Lung (tissue), 17 donors: ENCODE measurements at places on chromosomes 3 and 15. TPM values are rescaled to one million over a fixed set of nuclear protein-coding genes. Genes with fewer than 3 reads are reported as not detected.

- H3K4me1 ChIP-seq: no peaks in the 10 kb centered on the region
- no peak overlapping the region for H3K4me3 ChIP-seq
- H3K36me3 ChIP-seq: no peaks in the 10 kb centered on the region
- H3K27me3 ChIP-seq: peaks cover 7% of the 10 kb centered on the region
- DNase-seq: no peak
Observed at GRCh38 chr3:27715863-27716262, 6.3 kb downstream of the EOMES start.

DNA sequence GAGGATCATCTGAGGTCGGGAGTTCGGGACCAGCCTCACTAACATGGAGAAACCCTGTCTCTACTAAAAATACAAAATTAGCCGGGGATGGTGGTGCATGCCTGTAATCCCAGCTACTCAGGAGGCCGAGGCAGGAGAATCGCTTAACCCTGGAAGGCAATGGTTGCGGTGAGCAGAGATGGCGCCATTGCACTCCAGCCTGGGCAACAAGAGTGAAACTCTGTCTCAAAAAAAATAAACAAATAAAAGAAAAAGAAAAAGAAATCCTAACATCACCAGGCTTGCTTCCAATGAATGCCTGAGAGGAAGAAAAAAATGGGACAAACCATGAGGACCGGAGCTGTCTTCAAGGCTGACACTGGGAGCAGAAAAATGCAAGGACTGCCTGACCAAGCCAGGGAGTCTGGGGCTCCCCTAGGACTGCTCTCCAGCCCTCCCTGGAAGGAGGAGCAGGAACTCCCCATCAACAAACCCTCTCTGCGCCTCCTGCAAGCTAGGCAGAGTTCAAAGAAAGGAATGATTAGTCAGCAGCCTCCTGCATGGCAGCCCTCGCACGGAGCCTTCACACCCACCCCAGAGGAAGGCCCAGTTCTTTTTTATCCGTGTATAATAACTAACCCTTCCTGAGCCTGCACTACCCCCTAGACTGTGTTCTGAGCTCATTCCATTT lies 55.4 kb downstream of the NUP210 start:
- H3K4me1 ChIP-seq: no peaks in the 10 kb centered on the region
- no peak overlapping the region for H3K27ac ChIP-seq
- H3K4me3 ChIP-seq: no peak overlapping the region
- no peak for DNase-seq

- no peaks in the 10 kb centered on the region for H3K27me3 ChIP-seq
- no peaks in the 10 kb centered on the region for H3K4me1 ChIP-seq
- H3K27ac ChIP-seq: no peak overlapping the region
- H3K4me3 ChIP-seq: no peak overlapping the region
- peaks cover 57% of the 10 kb centered on the region for H3K36me3 ChIP-seq
Observed at GRCh38 chr3:8567784-8568575, 66.4 kb downstream of the LMCD1 start.

- no peaks in the 10 kb centered on the region for H3K36me3 ChIP-seq
- H3K4me3 ChIP-seq: no peak overlapping the region
- no peaks in the 10 kb centered on the region for H3K27me3 ChIP-seq
Observed at GRCh38 chr3:62097121-62097520, 276.2 kb downstream of the FEZF2 start.

DNA sequence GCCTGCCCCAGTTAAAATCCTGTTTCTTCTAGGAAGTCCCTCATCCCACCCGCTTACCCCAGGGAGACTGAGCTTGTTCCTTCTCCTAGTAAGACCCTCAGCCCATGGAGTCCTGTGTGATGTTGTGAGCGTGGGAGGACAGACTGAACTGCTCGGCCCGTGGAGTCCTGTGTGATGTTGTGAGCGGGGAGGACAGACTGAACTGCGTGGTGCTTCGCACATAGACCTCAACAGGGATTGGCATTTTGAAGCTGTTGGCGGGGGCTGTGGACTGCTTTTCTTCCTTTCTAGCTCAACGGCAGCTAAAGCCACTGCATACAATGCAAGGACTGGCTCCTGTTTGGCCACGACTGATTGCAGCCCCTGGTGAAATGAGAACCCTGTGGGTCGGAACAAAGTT lies 1.6 kb upstream of the SPTBN5 start:
- H3K36me3 ChIP-seq: no peaks in the 10 kb centered on the region
- DNase-seq: no peak
- H3K27me3 ChIP-seq: no peaks in the 10 kb centered on the region
- H3K27ac ChIP-seq: peak overlapping the region; percentile 81
- no peak overlapping the region for H3K4me3 ChIP-seq

DNA sequence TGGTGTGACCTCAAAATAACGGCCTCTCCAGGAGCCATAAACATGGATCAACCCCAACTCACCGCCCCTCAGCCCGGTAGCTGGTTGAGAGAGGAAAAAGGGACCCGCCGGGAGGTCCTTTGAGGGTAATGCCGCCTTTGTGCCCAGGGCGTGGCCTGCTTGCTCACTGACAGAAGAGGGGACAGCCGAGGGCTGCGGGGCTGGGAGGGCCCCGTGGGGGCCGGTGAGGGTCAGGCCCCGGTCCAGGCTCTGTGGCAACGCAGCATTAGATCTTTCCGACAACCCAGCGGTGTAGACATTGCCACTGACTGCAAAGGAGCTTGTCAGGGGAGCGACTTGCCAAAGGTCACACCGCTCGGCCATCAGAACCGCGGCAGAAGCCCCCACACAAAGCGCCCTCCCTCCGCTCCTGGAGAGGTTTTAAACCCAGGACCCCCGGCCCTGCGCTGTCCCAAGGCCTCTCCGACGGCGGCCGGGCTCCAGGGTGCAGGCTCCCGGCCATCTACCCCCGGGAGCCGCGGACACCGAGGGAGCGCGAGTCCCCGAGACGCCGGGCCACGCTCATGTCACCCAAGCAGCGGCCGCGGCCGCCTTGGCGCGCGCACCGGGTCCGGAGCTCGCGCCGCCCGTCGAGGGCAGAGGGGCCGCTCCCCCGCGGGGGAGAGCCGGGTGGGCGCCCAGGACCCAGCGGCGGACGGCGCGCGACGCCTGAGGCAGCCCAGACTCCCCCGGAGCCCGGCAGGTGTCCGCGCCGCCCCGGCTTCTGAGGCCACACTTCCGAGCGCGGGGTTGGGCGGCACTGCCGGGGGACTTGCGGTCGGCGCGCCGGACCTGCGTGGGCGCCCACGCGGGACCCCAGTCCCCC lies 975 bp downstream of the PCSK6 start:
- H3K4me3 ChIP-seq: peak overlapping the region; percentile 40
- H3K27me3 ChIP-seq: peaks cover 21% of the 10 kb centered on the region
- H3K36me3 ChIP-seq: no peaks in the 10 kb centered on the region
- no peak overlapping the region for H3K27ac ChIP-seq
- DNase-seq: no peak
- H3K4me1 ChIP-seq: no peaks in the 10 kb centered on the region

- no peak for DNase-seq
- no peaks in the 10 kb centered on the region for H3K27me3 ChIP-seq
- no peak overlapping the region for H3K4me3 ChIP-seq
- no peaks in the 10 kb centered on the region for H3K4me1 ChIP-seq
- H3K36me3 ChIP-seq: no peaks in the 10 kb centered on the region
- H3K27ac ChIP-seq: no peak overlapping the region
Observed at GRCh38 chr15:93235269-93235668, 146.3 kb upstream of the RGMA start.

DNA sequence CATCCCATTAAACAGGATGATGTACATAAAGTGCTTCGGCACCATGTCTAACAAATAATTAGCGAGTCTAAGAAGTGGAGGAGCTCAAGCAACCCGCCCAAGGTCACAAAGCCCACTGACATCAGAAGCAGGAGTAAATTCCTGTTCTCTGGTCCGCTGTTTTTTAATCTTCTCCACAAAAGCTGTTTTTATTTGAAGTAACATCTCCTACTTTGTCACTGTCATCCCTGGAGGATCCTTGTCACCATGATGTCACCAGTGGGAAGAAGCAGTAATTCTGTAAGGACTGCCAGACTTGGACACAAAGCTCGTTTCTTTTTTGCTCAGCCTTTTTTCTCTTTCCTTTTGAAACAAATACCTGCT lies 216.2 kb downstream of the STT3B start:
- H3K36me3 ChIP-seq: peaks cover 2% of the 10 kb centered on the region
- no peaks in the 10 kb centered on the region for H3K27me3 ChIP-seq
- DNase-seq: peak; percentile 34
- H3K4me1 ChIP-seq: peaks cover 10% of the 10 kb centered on the region
- H3K27ac ChIP-seq: no peak overlapping the region
- H3K4me3 ChIP-seq: no peak overlapping the region

- H3K27me3 ChIP-seq: no peaks in the 10 kb centered on the region
- no peak for DNase-seq
- no peaks in the 10 kb centered on the region for H3K36me3 ChIP-seq
Observed at GRCh38 chr3:167203062-167203461, 177.0 kb downstream of the ZBBX start.

DNA sequence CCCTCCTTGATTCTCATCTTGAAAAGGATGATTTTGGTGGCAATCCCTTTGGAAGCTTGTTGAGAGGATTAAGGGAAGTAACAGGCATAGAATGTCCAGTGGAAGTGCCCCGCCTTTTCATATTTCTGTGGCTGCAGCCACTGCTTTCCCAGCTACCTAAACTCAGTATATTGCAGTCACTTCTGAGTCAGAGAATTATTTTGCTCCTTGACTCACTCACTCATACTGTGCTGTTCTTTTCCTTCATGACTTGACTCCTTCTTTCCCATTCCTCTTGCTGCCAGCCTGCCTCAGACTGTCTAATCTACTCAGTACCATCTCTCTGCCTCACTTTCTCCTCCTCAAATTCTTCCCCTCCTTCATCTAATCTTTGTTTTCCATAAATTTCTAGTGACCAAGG lies 26.5 kb upstream of the POLR2M start:
- no peak for DNase-seq
- H3K27me3 ChIP-seq: no peaks in the 10 kb centered on the region
- H3K4me3 ChIP-seq: no peak overlapping the region

GRCh38 chr3:61562042-61562720 lies 810 bp downstream of the PTPRG start:
- H3K36me3 ChIP-seq: no peaks in the 10 kb centered on the region
- peak; percentile 43 for DNase-seq
- peak overlapping the region; percentile 98 for H3K27ac ChIP-seq
- H3K27me3 ChIP-seq: no peaks in the 10 kb centered on the region

DNA sequence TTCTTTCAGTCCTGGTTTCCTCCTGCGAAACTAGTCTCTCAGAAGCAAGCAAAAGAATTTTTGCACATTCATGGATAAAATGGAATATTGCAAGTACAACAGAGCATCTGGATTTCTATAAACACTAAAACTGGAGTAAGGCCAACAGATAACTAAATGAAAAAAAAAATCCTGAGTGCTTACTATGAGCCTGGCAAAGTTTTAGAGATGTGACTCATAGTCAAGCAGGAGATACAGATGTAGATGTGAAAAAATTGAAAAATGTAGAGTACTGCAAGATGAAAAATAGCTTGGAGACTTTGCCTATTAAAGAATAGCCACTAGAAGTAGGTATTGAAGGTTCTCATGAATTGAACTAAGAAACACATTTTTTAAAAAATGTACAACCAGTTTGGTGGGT lies 397.4 kb downstream of the OTOL1 start:
- DNase-seq: peak; percentile 26
- no peak overlapping the region for H3K4me3 ChIP-seq
- no peaks in the 10 kb centered on the region for H3K36me3 ChIP-seq
- H3K4me1 ChIP-seq: no peaks in the 10 kb centered on the region

DNA sequence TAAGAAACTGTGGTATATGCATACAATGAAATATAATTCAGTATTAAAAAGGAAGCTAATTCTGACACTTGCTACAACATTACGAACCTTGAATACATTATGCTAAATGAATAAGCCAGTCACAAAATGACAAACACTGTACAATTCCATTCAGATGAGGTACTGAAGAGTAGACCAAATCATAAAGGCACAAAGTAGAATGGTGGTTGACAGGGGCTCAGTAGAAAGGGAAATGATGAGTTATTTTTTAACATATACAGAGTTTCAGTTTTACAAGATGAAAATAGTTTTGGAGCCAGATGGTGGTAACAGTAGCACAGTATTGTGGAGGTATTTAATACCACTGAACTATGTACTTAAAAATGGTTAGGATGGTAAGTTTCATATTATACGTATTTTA lies 254.6 kb upstream of the RBMS3 start:
- no peak overlapping the region for H3K27ac ChIP-seq
- H3K27me3 ChIP-seq: no peaks in the 10 kb centered on the region
- no peak for DNase-seq
- no peak overlapping the region for H3K4me3 ChIP-seq
- H3K4me1 ChIP-seq: no peaks in the 10 kb centered on the region

DNA sequence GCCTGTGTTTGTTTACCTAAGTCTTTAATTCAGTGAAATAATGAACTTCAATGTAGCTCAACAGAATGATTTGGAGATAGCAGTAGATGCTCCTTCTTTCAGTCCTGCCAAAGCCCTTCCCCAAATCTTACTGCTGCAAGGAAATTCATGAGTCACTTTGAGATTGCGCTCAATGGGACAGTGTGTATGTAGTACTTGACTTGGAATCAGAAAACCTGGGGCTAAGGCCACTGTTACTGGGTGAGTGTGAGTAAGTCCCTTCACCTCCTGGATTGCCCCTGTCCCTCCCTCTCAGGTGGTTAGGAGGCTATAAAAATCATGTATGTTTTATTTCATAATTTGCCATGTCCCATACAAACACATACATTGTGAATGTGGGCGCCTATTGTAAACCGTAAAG lies 29.9 kb downstream of the ATP13A5 start:
- DNase-seq: no peak
- H3K4me1 ChIP-seq: peaks cover 4% of the 10 kb centered on the region
- no peak overlapping the region for H3K27ac ChIP-seq
- H3K4me3 ChIP-seq: no peak overlapping the region
- no peaks in the 10 kb centered on the region for H3K36me3 ChIP-seq
- H3K27me3 ChIP-seq: no peaks in the 10 kb centered on the region

DNA sequence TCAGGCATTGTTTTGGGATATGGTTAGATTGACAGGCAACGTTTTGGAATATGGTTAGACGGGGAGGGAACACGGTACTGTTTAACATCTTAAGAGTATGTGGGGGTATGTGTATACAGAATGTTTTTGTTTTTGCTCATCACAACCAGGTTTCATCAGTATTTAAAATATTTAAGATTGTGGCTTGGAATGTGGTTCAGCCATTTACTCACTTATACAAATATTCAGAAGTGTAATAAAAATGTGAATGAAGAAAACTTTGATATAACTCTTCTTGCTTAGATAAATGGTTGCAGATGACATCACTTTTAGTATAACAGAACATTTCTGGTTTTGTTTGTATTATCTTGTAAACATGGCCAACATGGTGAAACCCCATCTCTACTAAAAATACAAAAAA lies 3.9 kb upstream of the PAK2 start:
- no peak for DNase-seq
- no peak overlapping the region for H3K4me3 ChIP-seq
- no peak overlapping the region for H3K27ac ChIP-seq
- H3K27me3 ChIP-seq: no peaks in the 10 kb centered on the region

Gene ZNF860
- 2.4 TPM for total RNA-seq

Gene DISP2
- total RNA-seq: 1.3 TPM

Gene FOXB1
- total RNA-seq: not detected

Gene FBXW12
- not detected for total RNA-seq

Gene CHCHD6
- total RNA-seq: 12.1 TPM

Gene GOLGA8R
- total RNA-seq: 3.8 TPM

Gene IL5RA
- total RNA-seq: 13.8 TPM
